Dermis microvascular lymphatic vessel endothelial cell (primary cell): ENCODE measurements at places on chromosomes 2 and 18.

DNA sequence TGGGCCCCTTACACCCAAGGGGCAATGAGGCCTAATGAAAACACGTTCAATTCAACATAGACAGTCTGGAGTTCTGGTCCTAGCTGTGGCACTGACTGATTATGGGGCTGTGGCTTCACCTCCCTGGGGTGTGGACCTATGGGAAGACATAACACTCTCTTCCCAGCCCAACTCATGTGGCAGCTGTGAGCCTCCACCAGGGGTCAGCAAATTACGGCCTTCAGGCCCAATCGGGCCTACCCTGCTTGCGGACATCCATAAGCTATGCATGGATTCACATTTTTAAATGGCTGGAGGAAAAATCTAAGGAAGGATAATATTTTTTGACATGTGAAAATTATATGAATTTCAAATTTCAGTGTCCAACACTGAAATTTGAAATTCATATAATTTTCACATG, 101.3 kb downstream of the LOXHD1 start:
- DNase-seq = peak; percentile 26

DNA sequence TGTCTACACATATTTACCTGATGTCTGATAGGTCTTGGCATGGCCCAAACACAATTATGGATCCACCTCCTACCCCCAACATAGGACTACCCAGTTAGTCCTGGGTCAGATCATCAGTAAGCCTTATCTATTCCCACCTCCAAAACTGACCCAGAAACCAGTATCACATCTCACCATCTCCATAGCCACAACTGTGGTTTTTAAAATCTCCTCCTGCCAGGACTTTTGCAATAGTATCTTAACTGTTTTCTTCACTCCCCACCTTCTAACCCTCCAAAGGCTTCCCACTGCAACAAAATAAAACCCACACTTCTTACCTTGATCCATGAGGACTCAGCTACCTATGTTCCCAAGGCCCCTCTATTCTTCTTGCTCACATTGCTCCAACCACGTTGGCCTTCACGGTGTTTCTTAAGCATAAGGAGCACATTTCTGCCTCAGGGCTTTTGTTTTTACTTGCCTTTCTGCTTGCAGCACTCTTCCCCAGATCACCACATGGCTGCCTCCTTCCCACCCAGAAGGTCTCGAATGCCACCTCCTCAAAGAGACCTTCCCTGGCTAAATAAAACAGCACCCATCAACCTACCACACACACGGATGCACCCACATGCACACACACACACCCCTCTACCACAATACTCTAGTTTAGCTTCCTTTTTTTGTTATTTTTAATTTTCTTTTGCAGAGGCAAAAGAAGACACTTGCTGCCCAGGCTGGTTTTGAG, 125.9 kb upstream of the SLC1A4 start:
- no peak for DNase-seq

GRCh38 chr2:47653036-47653435, 129.9 kb upstream of the MSH6 start:
- no peak for DNase-seq

- no peak for DNase-seq
These were observed 370.8 kb downstream of the TMEM182 start for GRCh38 chr2:103132536-103133217.

DNA sequence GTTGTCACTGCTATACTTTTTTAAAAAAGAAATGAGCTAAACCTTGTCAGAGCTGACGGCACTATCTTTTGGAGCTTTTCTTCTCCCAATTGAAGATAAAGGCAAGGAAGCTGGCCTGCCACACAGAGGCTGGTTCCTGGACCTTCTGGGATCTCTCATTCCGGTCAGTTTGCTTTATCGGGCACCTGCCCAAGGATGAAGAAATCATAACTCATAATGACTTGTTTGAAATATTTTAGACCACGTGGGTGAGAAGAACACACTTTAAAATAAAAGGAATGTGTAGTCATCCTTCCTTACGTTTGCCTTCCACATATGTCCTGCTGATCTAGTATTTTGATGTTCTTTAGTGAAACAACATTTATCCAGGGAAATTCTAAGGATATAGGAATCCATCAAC, 535.7 kb downstream of the DCC start:
- no peak for DNase-seq

GRCh38 chr2:56705713-56706112, 521.9 kb downstream of the CCDC85A start:
- DNase-seq = no peak

DNA sequence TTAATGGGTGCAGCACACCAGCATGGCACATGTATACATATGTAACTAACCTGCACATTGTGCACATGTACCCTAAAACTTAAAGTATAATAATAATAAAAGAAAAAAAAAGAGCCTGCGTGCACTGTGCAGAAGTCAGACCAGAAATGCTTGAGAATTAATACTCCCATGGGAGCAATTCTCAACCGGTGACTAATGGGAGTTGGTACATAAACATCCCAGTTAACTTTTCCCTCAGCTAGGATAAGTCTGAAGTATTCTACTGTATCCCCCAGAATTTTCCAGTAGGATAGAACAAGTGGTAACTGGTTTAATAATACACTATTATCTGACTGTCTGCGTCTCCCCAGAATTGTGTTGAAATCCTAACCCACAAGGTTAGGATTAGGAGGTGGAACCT, 113.6 kb upstream of the COL5A2 start:
- DNase-seq = no peak

GRCh38 chr2:182866461-182867406, at the start of gene FRZB:
Gene FRZB (minus strand): TSS chr2:182866637. CDS start chr2:182866552, 85 bp downstream.
- DNase-seq = no peak

DNA sequence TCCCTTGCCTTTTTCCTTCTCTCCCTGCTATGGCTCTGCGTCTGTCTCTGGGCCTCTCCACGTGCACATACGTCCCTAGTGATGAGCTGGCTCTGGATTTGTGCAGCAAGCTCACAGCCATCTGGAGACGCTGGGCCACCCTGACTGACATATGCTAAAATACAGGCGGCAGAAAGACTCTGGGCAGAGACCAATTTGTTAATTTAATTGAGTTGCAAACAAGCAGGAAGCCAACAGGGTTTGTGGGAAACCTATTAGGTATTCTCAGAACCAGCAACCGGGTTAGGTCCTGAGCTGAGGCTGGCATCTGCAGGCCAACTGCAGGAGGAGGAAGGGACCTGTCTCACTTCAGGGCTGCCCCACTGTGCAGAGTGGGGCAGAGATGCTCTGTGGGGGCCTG, 53.5 kb upstream of the SMAD2 start:
- no peak for DNase-seq

DNA sequence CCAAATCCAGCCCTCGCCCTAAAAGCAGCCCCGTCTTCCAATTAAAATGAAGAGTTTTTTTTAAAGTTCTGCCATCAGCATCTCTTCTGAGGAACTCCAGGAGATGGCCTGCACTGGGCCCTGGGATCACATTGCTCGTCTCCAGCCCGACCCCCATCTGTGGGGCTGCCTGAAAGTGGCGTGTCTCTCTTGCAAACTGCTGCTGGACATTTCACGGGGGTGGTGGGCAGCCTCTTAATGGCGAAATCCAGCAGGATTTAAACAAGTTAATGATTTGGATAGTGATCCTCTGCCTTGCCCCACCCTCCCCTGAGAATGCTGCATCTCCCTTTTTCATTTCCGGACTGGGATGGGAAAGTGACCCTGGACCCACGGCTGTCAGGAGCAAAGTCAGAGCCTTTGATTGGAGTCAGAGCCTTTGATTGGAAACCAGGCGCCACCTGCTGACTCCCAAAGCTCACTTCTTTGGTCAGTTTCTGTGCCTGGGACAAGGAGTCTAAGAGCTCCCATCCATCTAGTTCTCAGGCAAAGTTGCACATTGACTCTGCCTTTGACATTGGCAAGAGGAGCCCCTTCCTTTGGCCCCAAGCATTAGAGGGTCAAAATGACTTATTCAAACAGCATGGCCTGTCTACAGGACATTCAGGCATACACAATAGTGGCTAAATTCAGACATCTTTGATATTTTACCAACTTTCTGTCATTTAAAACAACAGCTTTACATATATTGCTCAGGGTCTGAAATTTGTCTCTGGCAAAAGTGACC, 155.2 kb downstream of the SH3BP4 start:
- peak; percentile 77 for DNase-seq

DNA sequence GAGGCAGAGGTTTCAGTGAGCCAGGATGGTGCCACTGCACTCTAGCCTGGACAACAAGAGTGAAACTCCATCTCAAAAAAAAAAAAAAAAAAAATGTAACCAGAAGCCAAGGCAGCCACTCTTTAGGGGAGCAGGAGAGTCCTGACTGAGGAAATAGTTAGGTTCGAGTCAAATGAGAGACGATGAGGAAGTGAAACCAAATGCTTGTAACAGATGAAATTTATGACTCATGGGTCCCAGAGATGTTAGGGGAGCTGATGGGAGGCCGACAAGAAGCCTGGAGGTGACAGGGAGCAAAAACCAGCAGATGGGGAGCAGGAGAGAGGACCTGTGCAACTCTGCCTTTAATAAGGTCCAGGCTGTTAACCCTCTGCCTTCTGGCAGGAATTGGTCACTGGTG, 756.1 kb upstream of the DDX18 start:
- no peak for DNase-seq

GRCh38 chr2:173238385-173238784, 116.3 kb upstream of the CDCA7 start:
- DNase-seq = no peak

DNA sequence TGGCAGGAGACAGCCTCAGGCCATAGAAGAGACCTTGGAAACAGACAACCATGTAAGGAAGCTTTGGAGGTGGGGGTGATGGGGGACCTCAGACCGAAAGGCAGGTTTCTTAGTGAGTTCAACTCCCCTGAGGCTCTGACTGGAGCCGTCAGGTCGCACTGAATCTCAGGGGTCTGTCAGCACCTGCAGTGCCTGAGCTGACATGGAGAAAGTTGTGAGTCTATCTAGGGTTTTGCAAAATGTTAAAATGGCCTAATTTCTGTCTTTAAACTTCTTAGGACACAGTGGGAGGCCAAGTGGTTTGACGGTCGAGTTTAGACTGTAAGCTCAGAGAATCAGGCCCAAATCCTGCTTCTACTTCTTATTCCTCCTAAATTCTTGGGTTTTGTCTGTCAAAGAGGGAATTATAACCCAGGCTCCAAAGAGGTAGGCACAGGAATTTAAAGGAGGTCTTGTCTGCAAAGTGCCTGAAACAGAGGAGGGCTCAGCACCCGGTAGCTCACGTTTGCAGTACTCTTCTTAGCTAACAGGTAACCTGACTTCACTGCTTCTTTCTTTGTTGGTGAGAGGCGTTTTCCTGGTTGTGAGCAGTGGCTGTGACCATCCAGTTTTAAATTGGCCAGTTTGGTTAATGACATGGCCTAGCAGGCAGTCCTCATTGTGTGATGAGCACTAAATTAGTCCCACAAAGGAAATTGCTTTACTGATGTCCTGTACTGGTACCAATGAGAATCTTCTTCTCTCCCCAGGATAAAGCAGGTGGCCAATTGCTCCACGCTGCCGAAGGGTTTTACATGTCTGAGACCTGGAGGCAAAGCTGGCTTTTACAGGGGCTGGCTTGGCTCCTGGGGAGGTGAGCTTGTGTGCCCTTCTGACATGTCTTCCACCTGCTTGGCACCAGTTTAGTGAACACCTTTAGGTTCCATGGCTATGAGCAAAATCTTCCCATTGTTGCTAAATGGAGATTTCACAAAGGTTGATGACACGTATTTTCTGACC, 95.7 kb downstream of the MYCN start:
- DNase-seq = no peak

- no peak for DNase-seq
These were observed 4.0 kb downstream of the CIDEA start for GRCh38 chr18:12257996-12258718.

GRCh38 chr2:14322306-14322705, 310.2 kb upstream of the LRATD1 start:
- no peak for DNase-seq

GRCh38 chr18:6158958-6159357, 255.8 kb downstream of the L3MBTL4 start:
- DNase-seq = no peak

GRCh38 chr2:30115141-30115980, 31.4 kb upstream of the YPEL5 start:
- peak; percentile 60 for DNase-seq

- no peak for DNase-seq
These were observed 70.2 kb upstream of the LYPD6B start for GRCh38 chr2:148968301-148968700.

DNA sequence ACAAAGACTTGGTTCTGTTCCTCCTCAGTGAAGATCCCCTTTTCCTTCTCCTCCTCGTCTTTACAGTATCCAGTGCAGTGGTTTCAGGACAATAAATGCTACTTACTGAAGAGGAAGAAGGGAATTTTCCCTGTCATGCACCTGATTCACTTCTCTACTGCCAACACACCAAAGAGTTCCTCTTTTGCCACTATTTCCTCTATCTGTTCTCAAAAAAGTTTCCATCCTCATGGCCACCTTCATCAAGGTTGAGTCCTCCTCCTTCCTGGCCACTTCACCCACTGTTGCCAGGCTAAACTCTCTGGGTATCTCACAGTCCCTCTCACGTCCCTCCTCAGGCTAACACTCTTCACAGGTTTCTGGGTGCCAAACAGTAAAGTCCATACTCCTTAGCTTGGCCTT, 41.7 kb downstream of the PLEKHM3 start:
- DNase-seq = no peak

DNA sequence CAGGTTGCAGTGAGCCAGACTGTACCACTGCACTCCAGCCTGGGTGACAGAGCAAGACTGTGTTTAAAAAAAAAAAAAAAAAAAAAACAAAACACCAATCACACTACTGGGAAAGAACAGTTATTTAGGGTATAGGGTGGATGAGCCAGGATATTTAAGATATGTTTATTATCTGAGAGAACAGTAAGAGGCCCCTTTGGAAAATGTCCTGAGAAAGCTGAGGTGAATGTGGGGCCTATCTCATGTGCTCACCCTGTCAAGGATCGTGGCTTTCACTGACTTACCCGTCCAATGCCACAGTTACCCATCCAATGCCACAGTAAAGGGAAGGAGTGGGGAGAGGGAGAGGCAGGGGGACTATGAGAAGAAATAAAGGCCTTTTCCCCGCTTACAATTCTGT, 19.9 kb upstream of the ENOSF1 start:
- no peak for DNase-seq

DNA sequence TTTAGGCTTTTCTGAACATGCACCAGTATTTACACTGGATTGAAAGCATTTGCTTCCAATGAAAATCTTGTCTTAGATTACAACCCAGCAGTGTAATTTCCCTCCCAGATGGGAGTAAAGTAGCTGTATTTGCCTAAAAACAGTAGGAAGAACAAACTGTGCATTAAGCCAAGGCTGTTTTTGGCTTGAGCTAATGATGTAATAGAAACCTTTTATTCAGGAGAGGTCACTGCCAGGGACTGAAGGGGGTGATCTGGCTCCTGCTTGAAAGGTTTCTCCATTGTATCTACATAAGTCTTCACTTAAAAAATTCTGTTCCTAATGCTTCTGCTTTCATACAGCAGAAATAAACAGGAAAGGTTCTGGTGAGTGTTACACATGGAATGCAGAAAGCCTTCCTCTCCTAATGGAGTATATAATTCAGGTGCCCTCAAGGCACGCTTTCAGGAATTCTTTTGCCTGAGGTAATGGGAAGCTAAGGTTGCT, 74.4 kb downstream of the MEIS1 start:
- no peak for DNase-seq

DNA sequence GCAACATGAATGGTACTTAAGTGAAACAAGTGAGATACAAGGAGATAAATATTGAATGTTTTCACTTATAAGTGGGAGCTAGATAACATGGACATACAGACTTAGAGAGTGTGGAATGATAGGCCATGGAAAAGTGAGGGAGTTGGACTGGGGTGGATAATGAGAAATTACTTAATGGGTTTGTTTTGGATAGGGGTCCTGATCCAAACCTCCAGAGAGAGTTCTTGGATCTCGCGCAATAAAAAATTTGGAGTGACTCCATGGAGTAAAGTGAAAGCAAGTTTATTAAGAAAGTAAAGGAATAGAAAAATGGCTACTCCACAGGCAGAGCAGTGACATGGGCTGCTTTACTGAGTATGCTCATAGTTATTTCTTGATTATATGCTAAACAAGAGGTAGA, 508.9 kb downstream of the CNTNAP5 start:
- no peak for DNase-seq
